ENCODE measurements at places on chromosomes 1 and 21.

GRCh38 chr21:40186045-40186444 is 318.8 kb downstream of the PCP4 start:
- DNase-seq: peak; percentile 39

DNA sequence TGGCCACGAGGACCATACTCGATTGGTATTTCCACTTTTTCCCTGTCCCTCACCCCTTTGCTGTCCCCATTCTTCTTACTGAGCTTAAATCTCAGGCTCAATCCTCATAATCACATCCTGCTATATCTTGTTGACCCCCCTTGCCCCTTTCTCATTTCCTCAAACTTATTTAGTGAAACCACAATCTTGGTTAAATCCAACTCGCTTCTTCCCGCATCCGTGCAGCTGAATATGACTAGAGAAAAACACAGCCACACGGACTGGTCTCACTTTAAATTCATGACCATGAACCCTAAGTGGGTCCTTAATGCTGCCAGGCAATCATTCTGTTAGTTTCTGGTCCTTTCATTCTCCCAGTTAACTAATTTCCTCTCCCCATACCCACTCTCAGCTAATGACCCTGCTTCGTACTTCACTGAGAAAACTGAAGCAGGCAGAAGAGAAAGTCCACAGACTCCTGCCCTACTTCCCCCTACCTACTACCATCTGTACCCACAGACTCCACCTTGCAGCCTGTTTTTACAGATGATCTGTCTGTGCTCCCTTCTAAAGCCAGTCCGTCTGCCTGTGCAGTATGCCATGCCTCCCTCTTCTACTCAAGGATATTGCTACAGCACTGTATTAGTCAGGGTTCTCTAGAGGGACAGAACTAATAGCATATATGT is 96.8 kb upstream of the LMO4 start:
- no peak for DNase-seq

DNA sequence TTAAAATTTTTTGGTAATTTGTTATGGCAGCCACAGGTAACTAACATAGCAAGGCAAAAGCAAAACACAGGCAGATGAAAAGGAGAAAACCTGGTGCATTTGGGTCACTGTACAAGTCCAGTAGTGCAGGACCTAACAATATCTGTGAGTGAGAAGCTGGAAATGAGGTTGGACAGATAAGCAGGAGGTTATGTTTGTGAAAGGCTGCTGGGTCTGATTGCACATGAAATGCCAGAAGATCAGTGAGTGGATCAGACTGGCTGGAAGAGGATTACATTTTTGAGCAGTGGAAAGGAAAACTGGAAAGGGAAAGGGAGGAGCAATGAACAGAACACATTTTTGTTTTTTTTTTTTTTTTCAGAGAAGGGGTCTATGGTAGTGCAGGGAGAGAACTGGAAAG is 73.6 kb downstream of the CYYR1 start:
- no peak for DNase-seq

- DNase-seq: peak; percentile 46
Measured at GRCh38 chr21:21165063-21165645, 166.9 kb downstream of the NCAM2 start.

DNA sequence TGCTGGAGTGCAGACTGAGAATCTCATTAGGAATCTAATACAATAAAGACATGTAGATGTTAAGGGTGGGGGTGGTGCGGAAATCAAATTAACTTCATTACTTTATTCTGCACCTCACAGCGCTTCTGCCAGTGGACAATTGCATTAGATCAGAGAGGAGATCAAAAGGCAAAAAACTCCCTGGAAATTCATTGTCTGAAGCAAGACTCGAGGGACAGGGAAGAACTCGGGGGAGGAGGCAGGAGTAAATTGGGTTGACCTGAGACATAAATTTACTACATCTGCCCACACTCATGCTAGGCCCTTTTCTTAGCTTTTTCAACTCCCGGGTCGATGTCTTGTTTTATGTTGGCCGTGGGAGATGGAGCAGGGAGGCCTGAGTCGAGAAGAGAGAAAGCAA is 315.4 kb downstream of the SPATA17 start:
- no peak for DNase-seq

- DNase-seq: no peak
Measured at GRCh38 chr1:231571904-231572303, 43.4 kb downstream of the TSNAX start.

DNA sequence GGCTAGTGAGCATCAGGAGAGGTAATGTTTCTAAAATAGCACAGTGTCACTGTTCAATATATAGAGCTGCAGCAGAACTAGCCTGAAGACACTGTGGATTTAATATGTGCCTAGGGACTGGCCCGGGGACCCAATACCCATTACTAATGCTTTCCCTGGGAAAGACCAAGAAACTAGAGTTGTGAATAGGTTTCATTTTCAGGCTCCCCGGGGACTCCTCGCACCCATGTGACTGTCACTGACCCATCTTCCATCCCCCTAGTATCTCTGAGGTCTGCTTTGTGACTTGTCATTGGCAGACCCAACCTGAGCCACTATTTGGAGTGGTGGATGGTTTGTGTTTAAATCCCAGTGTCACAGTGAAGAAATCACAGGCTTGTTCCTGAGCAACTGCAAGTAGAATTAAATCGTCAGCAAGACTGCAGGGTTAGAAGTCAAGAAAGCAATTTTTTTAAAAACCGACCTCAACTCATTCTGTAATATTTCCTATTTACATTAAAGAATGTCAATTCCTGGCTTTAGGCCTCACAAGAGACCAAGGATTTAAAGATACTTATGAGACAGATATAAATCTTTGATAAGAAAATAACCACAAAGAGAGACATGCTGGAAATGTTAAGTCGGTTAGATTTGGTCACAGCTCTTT is 130.0 kb upstream of the TNR start:
- no peak for DNase-seq

DNA sequence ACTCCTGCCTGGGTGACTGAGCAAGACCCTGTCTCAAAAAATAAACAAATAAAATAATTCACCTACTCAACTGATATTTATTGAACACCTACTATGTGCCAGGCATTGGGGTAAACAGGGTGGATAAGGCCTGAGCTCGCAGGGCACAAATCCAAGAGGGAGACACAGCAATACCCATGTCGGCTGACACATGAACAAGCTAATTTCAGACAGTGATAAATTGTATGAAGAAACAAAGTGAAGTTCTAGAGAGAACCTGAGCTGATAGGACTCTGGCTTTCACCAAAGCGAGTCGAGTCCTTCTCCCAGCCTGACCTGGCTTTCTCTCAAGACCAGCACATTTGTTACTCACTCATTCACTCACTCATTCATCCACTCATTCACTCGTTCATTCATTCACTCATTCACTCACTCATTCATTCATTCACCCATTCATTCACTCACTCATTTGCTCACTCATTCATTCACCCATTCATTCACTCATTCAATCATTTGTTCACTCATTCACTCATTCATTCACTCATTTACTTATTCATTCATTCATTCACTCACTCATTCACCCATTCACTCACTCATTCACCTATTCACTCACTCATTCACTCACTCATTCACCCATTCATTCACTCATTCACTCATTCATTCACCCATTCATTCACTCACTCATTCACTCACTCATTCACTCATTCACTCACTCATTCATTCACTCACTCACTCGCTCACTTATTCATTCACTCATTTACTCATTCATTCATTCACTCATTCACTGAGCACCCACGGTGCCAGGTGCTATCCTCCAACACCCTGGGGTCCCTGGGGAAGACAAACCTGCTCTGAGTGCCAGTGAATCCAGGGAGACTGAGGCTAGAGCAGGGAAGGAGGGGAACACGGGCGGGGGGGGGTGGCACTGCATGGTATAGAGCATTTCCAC is 37.4 kb upstream of the CASZ1 start:
- DNase-seq: no peak

- no peak for DNase-seq
Measured at GRCh38 chr1:8497210-8497819, 179.4 kb downstream of the SLC45A1 start.

DNA sequence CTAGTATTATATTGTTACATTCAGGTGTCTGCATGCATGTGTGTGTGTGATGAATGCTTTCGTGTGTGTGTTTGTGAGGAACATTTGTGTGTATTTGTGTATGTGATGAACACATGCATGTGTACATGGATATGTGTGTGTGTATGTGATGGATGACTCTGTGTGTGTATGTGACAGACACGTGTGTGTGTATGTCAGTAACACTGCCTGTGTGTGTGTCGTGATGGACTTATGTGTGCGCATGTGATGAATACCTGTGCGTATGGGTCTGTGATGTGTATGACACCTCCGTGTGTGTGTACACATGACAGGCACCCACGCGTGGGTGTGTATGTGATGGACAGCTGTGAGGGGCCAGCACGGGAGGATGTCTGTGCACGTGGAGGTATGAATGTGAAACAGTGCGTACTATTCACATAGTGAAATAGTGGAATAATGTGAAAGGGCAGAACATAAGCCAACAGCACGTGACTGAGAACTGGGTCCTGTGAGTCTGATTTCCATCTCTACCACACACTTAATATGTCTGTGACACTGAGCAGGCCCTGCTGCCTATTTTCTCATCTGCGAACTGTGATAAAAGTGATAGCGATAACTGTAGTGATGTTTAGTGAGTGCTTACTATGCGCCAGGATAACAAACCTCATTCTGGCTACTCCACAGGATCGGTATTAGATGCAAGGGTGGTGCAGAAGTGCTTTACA is 41.8 kb upstream of the CSF3R start:
- DNase-seq: no peak

DNA sequence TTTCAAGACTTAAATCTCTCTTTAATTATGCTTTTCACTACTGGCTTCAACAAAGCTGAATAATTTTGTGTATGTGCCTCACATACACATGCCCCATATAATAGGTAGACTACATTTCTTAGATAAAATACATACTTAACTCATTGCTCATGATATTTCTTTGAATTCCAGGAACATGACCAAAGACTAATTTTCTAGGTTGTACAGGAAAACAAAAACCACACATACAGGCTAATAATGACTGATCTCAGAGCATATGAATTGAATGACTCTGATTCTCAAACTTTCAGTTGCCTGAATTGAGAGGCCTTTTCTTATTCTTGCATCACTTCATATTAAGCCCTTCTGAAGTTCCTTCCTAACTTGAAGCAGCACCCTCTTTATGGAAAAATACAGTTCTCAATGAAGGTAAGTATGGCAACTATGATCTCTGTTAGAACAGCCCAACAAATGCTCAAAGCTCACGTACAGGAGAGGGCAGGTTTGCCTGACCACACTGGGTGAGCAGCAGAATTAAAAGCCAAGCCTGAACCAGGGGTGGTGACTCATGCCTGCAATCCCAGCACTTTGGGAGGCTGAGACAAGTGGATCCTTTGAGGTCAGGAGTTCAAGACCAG is 22.6 kb upstream of the UAP1 start:
- DNase-seq: peak; percentile 87

GRCh38 chr1:192518700-192519099 is 56.9 kb upstream of the RGS1 start:
- no peak for DNase-seq

- no peak for DNase-seq
Measured at GRCh38 chr1:220828950-220829586, 42.4 kb downstream of the MTARC1 start.

GRCh38 chr1:209748620-209749019 is 7.2 kb upstream of the TRAF3IP3 start:
- DNase-seq: no peak

GRCh38 chr1:184160236-184160635 is 108.7 kb downstream of the TSEN15 start:
- DNase-seq: peak; percentile 19

- no peak for DNase-seq
Measured at GRCh38 chr1:207396168-207396746, 57.9 kb upstream of the CR2 start.

DNA sequence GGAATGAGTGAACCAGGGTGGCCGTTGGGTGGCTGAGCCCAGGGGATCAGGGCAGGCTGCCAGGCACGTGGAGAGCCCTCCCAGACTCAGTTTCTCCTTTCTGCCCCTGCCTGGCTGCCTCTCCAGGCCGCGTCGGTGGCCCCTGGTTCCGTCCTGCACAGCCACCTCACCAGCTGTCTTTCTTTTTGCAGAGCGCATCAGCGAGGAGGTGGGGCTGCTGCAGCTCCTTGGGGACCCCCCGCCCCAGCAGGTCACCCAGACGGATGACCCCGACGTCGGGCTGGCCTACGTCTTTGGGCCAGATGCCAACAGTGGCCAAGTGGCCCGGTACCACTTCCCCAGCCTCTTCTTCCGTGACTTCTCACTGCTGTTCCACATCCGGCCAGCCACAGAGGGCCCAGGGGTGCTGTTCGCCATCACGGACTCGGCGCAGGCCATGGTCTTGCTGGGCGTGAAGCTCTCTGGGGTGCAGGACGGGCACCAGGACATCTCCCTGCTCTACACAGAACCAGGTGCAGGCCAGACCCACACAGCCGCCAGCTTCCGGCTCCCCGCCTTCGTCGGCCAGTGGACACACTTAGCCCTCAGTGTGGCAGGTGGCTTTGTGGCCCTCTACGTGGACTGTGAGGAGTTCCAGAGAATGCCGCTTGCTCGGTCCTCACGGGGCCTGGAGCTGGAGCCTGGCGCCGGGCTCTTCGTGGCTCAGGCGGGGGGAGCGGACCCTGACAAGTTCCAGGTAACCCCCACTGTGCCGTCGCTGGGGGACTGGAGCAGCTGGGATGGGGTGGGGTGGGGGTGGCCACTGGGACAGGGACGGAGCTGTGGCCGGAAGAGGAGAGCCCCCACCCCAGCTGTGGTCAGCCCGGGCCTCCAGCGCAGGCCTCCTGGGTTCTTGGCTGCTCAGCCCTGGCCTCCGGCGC is 63.3 kb downstream of the COL18A1 start:
- no peak for DNase-seq

- DNase-seq: no peak
Measured at GRCh38 chr21:31780944-31781343, 49.0 kb upstream of the SCAF4 start.

- no peak for DNase-seq
Measured at GRCh38 chr1:10776190-10776905, 20.1 kb downstream of the CASZ1 start.

GRCh38 chr21:34073032-34073748 is at the start of the genes MRPS6 and SLC5A3:
MRPS6 (plus strand) TSS chr21:34073578; CDS start chr21:34073701, 123 bp downstream.
SLC5A3 (plus strand) TSS chr21:34073578; CDS start chr21:34095199, 21,621 bp downstream.
- DNase-seq: peak; percentile 92

GRCh38 chr1:222914861-222915632 is 100.2 kb downstream of the DISP1 start:
- no peak for DNase-seq

GRCh38 chr1:100428160-100428559 is 75.9 kb downstream of the CDC14A start:
- DNase-seq: no peak

- no peak for DNase-seq
Measured at GRCh38 chr1:219374046-219374566, 200.4 kb downstream of the LYPLAL1 start.

DNA sequence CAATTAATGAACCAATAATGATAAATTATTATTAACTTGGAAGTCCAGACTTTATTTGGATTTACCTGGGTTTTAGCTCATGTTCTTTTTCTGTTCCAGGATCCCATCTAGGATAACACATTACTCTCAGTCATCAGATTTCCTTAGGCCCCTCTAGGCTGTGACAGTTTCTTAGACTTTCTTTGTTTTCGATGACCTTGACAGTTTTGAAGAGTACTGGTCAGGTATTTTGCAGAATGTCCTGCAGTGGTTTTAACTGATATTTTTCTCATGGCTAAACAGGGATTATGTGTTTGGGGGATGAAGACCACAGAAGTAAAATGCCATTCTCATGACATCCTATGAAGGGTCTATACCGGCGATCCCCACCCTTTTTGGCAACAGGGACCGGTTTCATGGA is 144.0 kb downstream of the NAV1 start:
- DNase-seq: no peak

All from Daoy (cell line).